ENCODE measurements at places on chromosomes 5 and 9.

DNA sequence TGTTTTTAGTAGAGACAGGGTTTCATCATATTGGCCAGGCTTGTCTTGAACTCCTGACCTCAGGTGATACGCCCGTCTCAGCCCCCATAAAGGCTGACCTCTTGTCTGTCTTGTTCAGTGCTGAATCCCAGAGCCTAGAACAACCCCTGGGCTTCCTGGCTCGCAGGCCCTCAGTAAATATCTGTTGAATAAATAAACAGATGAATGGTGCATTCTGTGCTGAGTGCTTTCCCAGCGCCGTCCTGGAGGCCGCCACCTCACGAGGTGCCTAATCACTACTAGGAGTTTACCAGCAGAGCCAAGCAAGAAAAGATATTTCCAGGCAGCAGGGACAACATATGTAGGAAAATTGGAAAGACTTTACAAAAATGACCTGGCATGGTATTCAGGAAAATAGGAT is 88.5 kb downstream of the SNX24 start:
- no peak for DNase-seq

DNA sequence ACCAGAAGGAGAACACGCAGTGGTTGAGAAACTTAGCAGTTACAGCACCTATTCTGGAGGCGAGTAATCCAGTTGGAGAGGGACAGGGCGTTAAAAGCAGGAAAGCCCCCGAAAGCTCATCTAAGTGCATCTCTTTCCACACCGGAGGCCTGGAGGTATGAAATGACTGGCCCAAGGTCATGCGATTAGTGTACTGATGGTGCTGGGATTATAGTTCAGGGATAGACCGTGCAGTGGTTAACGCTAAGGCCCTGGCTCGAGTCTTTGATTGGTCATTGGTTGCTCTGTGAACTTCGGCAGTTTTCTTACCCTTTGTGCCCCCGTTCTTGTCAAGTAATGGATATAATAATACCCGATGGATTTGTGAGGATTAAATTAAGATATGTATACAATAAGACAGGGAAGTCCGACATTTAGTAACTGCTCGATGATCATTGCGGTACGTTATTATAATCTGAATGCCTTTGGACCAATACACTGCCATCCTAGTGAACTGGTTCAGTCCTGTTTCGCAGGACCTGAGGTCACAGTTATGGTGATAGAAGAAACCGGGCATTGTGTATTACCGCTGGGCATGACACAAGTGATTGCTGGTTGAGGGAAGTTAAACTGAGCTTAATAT is 960 bp downstream of the CANX start:
- no peak for DNase-seq

DNA sequence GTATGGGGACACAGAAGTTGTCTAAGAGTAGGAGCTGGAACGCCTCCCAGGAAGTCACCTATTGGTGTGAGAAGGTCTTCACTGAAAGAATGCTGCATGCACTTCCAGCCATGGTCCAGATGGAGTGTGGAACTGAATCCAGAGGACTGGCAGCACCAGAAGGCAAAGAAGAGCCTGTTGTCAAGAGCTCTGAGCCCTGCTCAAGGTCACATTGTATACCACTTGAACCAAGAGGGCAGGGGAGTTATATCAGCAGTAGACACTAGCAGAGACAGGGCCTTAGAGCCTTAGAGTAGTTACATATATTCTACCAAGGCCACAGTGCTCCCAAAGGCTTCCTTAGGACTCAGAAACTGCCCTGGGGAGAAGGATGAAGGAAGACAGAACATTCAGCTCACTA is 130.8 kb upstream of the POC5 start:
- no peak for DNase-seq

GRCh38 chr9:129728744-129729143 is 24.1 kb downstream of the PTGES start:
- DNase-seq, result no peak

GRCh38 chr5:140345919-140346347 is 470 bp downstream of the HBEGF start:
- no peak for DNase-seq

GRCh38 chr5:5570646-5571045 is 148.2 kb downstream of the ICE1 start:
- no peak for DNase-seq

- no peak for DNase-seq
Observed at GRCh38 chr5:56251440-56251839, 18.3 kb upstream of the ANKRD55 start.
